ENCODE measurements at places on chromosomes 4 and X.

DNA sequence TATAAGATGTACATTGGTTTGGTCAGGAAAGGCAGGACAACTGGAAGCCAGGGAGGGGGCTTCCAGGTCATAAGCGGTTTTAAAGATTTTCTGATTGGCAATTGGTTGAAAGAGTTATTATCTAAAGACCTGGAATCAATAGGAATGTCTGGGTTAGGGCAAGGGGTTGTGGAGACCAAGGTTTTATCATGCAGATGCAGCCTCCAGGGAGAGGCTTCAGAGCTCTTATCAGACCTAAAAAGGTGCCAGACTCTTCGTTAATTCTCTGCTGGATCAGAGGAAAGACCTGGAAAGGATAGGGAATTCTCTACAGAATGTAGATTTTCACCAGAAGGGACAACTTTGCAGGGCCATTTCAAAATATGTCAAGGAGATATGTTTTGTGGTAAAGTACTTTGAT, 62.8 kb downstream of the BEX3 start:
- no peak for DNase-seq

GRCh38 chr4:80072228-80072743, 743 bp downstream of the ANTXR2 start:
- peak; percentile 64 for DNase-seq

DNA sequence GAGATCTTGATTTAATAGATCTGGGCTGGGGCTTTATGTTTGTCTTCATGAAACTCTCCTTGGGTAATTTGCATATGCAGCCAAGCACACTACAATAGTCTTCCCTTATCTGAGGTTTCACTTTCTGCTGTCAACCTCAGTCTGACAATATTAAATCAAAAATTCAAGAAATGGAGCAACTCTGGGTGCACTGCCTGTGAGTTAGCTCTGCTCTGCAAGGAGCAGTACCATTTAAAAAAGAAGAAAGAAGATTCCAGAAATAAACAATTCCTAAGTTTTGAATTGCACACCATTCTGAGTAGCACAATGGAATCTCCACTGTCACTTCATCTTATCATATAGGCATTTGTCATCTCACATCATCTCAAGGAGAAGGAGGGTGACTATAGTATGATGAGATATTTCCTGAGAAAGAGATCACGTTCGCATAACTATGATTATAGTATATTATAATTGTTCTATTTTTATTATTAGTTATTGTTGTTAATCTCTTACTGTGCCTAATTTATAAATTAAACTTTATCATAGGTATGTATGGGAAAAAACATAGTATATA, 9.4 kb downstream of the FNIP2 start:
- DNase-seq = no peak

- DNase-seq = no peak
Observed at GRCh38 chrX:143669395-143669794, 33.5 kb upstream of the SLITRK4 start.

GRCh38 chrX:21745756-21746155, 12.2 kb downstream of the SMPX start:
- DNase-seq = no peak

- no peak for DNase-seq
Observed at GRCh38 chr4:92252846-92253245, 50.9 kb upstream of the GRID2 start.
